ENCODE measurements at places on chromosomes 3 and 15.

DNA sequence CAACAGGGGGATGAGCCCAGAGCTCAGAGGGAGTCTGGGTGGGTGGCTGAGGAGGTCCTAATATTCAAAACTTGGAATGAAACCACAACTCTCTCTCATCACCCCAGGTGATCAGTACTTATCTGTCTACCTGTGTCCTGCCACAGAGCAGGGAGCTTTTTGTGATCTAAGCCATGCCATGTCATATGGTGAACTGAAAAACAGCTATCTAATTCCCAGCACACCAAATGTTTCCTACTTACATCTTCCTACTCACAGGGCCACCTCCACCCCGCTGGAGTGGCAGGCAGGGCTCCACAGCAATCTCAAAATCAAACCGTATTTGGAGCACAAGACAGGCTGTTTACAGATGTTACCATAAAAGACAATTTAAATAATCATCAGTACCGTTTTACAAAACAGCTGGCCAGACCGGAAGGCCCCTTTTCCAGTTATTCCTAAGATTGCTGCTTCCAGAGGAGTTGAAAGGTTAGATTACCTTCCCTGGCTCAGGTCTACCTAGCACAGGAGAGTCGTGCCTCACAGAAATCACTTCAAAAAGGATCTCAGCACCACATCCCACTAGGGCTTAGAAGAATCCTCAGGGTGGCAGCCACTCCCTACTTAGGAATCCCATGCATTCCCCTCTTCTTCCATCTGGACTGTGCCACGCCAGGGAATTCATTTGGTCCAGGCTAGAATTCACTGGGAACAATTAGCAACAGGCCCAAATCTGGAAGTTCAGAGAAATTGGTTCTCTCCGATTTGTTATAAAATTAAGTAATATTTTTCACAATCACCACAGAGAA lies 226.6 kb upstream of the IL12A start:
- DNase-seq = no peak

DNA sequence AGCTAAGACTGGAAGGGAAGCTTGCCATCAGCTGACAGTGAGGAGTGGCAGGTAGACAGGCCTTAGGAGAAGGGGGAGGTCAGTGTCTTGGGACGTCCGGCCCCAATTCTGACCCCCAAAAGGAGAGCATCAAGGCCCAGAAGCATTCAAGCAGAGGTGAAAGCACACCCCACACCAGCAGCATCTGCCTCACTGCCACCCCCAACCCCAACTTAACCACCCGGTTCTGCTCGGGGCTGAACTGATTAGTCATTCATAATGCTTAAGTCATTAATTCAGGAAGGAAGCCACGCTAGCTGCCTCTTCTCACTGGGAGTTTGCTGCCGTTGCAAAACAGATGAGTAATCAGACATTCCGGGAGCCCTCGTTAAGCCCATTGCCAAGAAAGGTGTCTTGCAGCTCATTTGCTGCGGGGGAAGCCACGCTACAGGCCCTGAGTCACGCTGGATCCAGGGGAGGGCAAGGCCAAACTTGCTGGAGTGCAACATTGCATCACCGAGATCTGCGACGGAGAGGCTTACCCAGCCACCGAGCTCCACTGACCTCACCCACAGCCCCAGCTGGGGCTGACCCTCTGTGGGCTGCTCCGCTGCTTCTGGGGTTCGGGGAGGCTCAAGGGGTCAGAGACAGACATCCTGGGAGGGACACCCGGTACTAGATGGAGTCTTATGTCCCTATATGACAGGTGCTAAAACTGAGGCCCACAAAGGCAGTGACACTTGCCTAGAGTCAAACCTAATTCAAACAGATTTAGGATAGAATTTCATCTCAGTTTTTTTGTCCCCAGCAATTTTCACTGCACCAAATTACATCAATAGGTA lies 46.4 kb upstream of the HES1 start:
- peak; percentile 95 for DNase-seq

- no peak for DNase-seq
Measured at GRCh38 chr3:150736316-150736719, 26.7 kb downstream of the SIAH2 start.

DNA sequence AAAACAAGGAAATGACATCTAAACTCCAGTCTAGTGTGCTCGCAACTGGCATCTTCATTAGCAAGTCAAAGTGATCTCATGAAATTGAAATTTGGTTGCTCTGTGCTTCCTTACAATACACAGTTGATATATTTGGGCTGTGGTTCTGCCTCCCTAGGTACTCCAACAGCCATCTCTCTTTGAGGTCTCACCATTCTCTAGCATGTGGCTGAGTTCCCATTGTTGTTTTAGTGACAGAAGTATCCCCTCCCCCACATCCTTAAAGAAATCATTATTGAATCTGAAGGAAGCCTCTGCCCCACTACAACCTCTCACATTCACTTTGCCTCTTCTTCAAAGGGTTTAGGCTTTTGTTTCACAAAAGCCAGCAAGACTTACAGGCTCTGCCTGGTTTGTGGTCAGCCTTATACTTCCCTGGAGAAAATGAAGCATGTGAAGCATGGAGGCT lies 516.5 kb downstream of the NLGN1 start:
- DNase-seq = no peak

- DNase-seq = no peak
Measured at GRCh38 chr3:32195995-32196540, 42.4 kb upstream of the CMTM8 start.

GRCh38 chr3:28207000-28207733 lies 34.3 kb upstream of the CMC1 start:
- no peak for DNase-seq

DNA sequence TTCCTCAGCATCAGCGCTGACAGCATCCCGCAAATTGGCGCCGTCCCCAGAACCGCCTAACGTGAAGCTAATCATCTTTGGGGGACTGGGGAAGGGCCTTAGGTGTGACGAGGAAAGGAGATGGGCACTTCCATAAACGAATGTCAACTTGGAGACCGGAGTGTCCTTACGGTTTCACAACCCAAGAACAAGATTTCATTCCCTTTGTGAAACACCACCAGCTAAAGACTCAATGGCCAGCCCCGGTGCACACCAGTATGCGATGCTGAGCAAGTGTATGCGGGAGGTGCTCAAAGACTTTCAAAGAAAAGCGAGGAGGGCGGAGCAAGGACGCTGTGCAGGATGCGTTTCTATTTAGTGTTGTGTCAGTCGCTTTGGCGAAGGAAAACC lies 759 bp upstream of the TTBK2 start:
- no peak for DNase-seq

GRCh38 chr3:10445561-10446175 lies 59.7 kb downstream of the ATP2B2 start:
- no peak for DNase-seq

DNA sequence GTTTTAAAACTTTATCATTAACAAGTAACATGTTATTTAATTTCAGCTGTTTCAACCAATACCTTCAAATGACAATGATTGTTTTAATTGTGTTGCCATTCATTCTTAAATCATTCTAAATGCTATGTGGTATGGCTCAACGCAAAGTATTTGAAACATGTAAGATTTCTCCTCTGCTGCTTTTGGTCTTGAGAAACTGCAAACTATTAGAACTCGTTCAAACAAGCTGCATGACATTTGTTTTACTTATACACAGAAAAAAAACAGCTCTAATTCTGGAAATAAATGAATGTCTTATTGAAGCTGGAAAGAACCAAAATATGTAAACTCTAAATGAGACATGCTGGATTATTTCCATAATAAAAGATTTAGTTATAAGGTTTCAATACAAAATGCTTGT lies 29.3 kb downstream of the FBN1 start:
- no peak for DNase-seq

DNA sequence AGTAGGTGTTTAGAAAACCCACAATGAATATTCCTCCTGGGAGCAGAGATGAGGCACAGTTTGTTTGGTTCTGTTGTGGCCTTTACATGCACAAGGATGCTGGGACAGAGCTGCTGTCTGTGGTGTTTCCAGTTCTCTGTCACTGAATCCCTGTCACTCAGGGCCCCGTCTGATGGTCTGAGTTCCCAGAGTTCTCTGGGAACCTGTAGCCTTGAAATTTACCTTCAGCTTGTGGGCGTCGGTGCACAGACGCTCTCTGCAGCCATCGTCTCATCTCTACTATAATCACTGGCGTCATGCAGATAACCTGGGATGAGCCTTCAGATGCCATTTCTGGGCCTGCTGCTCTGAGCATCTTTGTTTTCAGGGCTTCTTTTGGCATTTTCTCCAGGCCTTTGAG lies 81.9 kb downstream of the LRRK1 start:
- DNase-seq = no peak

- DNase-seq = no peak
Measured at GRCh38 chr3:60399292-60399691, 852.0 kb downstream of the FHIT start.

DNA sequence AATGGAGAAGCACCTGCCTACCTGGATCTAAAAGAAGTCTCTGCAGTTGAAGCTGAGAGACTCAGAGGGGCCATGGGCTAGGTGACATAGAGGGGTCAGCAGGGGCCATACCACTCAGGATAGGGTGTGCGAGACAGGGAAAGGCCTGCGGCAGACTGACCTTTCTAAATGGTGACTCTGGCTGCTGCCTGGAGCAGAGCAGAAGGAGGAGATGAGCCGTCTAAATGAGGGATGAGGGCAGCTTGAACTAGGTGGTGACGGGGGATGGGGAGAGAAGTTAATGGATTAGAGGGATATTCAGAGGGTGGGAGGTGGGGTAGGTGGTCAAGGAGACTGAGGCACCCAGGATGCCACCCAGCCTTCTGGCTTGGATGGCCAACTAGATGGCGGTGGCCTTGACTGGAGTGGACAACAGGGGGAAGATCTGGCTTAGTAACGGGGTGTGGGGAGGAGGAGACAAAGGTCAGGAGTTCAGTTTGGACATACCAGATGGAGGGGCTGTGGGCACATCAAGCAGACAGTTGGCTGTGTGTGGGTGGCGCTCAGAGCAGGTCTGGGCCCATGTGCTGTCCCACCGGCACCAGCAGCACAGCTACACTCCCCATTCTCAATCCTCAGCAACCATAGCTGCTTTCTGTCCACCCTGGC lies 3.2 kb upstream of the ITIH1 start:
- DNase-seq = peak; percentile 68

DNA sequence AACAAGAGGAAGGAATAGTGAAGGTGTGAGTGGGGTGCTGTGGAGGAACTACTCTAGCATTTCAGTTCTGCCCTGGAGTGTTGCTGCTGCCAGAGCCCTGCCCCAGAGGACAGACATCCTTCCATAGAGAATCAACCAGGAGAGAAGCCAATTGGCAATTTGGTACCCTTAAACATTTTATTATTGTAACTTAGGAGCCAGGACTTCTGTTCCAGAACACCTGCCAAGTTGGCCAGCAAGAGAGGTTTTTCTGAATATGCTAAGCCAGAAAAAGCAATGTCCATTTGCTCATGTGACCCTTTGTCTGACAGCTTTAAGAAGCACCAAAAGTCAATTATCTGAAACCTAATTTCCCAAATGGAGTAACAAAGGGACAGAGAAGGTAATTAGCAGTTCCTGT lies 264.9 kb downstream of the MEX3B start:
- no peak for DNase-seq

DNA sequence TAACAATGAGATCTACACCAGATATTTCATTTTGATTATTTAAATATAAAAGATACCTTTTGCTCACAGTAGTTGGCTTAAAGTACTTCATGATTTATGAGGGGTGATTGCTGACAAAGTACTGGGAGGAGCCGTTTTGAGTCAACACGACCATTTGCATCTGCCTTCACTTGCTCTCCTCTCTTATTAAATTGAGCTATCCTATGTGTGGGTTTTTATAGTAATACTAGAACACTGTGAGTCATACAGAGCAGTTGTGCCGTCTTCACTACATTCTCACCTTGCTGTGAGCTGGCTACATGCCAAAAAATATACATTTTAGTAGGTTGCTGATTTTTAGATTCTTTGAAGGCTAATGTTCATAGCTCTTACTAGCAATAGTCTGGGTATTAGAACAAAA lies 161.2 kb downstream of the ALCAM start:
- no peak for DNase-seq

GRCh38 chr3:187567661-187568121 lies 102.5 kb downstream of the SST start:
- no peak for DNase-seq

GRCh38 chr3:44612678-44613077 lies 12.2 kb upstream of the ZNF197 start:
- no peak for DNase-seq

GRCh38 chr15:39180483-39180933 lies 400.4 kb upstream of the THBS1 start:
- no peak for DNase-seq

DNA sequence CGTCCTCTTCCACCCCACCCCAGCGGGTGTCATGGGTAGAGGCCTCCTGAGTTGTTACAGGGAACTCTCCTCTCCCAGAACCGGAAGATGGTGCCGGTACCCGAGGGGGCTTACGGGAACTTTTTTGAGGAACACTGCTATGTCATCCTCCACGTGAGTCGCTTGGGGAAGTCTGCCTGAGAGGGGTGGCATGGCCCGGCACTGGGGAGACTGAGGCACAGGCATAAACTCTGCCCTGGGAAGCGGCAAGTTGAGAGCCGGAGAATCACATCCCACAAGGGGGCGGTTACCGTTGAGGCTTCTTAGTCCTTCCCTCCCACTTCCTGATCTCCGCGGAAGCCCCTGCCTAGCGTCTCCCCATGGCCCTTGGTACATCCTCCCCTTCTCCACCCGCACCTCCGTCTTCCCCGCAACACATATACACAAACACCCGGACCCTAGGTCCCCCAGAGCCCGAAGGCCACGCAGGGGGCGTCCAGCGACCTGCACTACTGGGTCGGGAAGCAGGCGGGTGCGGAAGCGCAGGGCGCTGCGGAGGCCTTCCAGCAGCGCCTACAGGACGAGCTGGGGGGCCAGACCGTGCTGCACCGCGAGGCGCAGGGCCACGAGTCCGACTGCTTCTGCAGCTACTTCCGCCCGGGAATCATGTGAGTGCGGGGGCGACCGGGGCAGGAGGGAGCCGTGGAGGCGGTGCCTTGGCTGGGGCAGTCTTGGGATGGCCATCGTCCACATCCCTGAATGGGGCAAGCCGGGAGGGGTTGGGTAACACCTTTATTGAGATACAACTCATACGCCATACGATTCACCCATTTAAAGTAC lies 3.4 kb downstream of the VILL start:
- peak; percentile 95 for DNase-seq

DNA sequence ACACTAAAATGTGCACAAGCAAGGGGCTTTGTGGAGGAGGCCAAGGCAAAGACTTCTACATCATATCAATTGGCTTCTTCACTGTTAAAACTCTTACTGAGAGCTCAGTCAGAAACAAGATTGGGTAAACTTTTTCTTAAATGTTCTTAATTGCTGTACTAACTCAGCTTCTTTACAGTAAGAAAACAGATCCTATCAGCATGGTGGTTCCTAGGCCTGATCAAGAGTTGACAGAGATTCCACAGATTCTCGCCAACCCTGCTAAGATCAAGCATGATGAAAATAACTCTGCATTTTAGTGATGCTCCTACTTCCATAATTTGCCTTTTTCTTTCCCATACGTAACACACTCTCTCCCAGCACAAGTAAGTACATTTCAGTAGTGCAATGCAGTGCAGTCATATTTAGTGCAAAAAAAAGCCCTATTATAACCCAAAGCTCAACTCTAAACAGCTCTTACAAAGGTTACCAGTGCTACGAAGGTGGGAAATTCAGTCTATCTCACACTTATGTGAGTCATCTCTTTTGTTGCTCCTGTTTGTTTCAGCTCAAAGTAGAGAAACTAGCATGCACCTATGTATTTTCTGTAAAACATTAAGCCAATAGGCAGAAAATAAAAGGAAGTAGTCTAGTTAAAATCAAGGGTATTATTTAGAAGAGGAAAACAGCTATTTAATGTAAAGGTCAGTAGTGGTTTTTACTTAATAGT lies 29.9 kb downstream of the TIGIT start:
- no peak for DNase-seq
